ENCODE measurements at places on chromosomes 7 and 10.

- DNase-seq = no peak
Measured at GRCh38 chr7:144468990-144469732, 65.7 kb upstream of the NOBOX start.

DNA sequence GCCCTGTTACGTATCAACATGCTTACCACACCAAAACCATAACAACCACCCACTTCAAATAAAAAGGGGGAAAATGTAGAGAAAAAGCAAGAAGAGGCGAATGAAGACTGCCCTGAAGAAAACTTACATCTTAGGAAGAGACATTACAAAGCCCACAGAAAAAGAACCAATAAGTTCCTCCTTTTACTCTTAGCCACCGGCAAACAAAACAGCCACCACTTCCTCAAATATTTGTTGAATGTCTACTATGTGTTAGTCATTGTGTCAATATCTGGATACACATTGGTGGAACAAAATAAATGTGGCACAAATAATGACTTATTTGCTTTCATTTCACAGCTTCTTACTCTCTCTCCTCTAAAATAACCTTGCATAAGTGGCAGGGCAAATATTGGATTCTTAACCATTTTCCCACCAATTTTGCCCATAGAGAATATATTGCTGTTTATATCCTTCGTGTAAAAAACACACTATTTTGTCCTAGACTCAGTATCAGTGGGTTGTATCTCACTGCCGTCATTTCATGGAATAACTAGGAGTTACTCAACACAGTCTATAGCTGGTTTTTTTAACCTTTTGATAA is 106.8 kb downstream of the ANK3 start:
- DNase-seq = no peak

GRCh38 chr10:132636358-132636757 is 98.8 kb downstream of the INPP5A start:
- no peak for DNase-seq

DNA sequence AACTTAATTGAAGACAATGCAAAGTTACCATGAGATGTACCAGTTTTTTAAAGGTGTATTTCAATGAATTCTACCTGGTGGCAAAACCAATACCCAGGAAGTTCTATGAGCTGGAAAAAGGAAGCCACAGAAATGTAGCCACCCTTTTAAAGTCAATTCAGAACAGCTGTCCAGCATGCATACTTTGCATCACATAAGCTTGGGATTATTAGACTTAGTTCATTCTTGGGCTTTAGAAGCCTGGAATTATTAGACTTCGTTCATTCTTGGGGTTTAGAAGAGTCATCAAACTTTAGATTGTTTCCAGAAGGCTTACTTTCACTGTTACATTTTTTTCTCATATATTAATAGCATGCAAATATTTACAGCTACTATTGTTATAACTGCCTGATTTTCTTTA is 20.9 kb downstream of the SLC25A13 start:
- no peak for DNase-seq

DNA sequence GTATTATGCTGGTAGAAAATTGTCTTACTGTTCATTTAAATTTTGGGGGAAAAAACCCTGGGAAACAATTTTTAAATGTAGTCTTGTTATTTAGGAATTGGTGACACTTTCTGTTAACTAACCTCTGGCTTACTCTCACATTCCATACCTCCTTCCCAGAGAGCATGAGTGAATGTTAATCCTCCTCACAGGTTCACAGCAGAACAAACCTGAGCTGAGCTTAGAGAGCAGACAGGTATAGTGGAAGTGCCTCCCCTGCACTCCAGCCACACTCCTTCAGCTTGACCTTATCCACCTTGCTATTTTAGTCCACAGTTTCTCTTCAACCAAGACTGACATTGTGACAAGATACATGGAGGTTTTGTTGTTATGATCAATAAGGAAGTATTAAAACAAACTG is 235.9 kb downstream of the FOXP2 start:
- DNase-seq = no peak

- DNase-seq = no peak
Measured at GRCh38 chr7:85185424-85186082, 1.3 kb downstream of the SEMA3D start.

- no peak for DNase-seq
Measured at GRCh38 chr10:122457934-122458333, 3.4 kb upstream of the HTRA1 start.

DNA sequence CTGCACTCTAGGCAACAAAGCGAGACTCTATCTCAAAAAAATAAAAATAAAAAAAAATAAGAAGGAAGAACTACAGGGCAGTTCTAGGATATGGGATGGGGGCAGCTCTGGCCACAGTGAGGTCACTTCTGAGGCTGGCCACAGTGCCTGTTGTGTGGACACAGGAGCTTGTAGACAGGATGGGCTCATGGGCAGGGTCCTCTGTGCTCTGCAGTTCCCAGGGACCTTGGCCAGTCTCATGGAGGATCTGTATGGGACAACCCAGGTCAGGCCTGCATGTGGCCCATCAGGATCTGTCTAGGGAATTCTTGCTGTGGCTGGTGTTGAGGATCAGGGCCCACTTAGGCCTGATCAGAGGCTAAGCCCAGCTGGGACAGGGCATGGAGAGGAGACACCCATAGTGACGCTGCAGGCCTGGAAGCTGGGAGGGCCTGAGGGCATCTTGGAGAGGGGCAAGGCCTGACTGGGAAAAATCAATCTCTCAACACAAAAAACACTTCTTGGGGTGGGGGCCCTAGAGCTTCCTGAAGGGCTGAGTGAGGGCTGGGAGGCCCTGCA is 19.4 kb upstream of the PAX2 start:
- no peak for DNase-seq

DNA sequence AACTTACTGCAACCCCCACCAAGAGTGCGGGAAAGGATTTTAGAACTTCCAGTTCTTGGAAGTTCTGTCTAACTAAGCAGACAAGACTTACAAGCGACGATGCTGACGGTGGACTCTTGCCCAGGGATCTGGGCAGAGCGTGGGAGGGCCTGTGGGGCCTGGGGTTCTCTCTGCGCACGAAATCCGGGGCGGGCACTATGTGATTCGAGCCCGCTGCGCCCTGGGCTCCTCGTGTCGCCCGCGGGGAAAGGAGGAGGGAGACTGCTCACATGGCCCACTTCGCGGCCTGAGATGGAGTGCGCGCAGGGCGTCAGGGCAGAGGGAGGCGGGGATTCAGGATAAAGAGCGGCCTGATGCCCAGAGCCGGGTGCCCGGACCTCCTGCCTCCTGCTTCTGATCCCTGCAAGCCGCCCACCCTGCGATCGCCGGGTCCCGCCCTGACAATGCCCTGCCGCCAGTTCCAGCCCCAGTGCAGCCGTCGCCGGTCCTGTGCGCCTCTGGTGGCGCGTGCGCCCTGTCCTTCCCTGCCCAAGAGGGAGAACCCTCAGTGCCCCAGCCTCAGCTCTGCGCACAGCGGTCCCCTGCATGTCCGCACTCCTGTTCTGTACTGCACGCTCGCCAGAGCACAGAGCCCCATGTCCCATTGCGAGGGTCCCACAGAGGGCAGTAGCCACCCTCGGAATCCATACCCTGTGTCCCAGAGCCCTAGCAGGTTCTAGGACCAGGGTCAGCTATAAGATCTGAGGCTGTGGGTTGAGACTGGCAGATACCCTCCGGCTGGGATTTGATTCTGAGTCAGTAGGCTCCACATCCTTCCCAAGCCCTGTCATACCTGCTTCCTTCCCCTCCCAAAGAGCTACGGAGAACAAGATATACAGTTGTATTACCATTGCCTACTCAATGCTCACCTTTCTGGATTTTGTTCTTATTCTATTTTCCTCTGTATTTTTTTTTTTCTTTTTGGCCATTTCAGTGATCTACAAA is 99.4 kb upstream of the TMEM106B start:
- DNase-seq = no peak

DNA sequence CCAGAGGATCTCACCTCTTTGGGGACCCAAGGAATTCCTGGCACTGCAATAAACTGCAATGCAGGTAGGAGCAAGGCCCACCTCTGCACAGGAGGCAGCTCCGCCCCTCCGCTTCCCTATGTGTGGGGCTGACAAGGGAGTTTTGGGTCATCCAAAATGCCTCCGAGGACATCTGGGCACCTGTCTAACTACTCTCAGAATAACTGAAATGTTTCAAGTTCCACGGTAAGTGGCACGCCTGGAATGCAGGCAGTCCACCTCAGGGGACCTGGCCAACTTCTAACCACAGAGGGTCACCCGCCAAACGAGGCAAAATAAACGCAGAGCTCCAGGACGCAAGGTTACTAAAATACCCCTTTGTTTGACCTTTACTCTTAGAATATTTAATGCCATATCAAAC is 102.5 kb downstream of the FGFR2 start:
- DNase-seq = no peak

GRCh38 chr7:120320218-120320961 is 47.4 kb downstream of the KCND2 start:
- no peak for DNase-seq

DNA sequence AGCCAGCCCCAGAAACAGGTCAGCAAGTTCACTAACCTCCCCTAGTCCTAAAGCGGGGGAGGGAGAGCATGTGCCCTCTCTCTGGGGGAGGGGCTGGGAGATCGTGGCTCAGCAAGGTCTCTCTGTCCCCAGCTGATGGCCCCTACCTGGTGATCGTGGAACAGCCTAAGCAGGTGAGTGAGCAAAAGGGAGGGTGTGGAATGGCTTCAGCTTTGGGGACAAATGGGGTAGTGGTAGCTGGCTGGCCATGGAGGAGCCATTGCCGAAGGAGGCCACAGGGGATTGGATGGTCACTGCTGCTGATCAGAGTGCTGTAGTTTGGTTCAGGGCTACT is 779 bp downstream of the NFKB2 start:
- no peak for DNase-seq

DNA sequence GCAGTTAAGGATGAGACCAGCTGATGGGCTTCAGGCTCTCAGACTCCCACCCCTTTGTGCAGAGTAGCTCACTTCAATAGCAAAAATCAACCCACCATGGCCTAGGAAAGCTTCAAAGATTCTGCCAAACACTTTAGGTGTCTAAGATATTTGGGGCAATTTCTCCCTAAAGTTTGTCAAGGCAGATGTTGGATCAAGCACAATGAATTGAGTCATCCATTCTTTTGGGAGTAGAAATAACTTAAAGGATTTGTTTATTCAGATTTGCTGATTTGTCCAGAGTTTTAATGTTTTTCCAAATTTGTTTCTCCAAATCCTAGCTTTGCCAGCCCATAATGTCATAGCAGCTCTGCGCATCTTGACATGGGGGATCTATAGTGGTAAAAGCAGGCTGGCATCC is 855.1 kb downstream of the LRMDA start:
- DNase-seq = no peak

GRCh38 chr10:33706191-33706590 is 371.7 kb upstream of the NRP1 start:
- no peak for DNase-seq

DNA sequence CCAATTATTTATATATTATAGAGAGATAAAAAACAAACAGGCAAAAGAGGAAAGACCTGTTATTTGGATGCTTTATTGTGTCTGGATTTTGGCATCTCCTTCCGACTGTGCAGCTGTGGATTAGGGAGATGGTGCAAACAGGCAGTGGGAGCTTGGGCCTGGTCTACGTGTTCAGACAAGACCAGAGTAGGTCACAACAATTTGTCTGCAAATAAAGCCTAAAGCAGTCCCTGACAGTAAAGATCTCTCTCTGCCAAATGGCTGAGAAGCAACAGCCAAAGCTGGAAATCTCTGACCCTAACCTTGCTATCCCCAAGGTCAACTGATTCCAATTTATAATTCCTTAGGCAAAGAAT is 82.0 kb downstream of the ABLIM1 start:
- no peak for DNase-seq

- no peak for DNase-seq
Measured at GRCh38 chr10:131461093-131461492, 149.6 kb upstream of the TCERG1L start.

- DNase-seq = no peak
Measured at GRCh38 chr7:91198371-91198770, 65.9 kb upstream of the FZD1 start.

- no peak for DNase-seq
Measured at GRCh38 chr10:113368666-113369364, 184.0 kb upstream of the HABP2 start.

DNA sequence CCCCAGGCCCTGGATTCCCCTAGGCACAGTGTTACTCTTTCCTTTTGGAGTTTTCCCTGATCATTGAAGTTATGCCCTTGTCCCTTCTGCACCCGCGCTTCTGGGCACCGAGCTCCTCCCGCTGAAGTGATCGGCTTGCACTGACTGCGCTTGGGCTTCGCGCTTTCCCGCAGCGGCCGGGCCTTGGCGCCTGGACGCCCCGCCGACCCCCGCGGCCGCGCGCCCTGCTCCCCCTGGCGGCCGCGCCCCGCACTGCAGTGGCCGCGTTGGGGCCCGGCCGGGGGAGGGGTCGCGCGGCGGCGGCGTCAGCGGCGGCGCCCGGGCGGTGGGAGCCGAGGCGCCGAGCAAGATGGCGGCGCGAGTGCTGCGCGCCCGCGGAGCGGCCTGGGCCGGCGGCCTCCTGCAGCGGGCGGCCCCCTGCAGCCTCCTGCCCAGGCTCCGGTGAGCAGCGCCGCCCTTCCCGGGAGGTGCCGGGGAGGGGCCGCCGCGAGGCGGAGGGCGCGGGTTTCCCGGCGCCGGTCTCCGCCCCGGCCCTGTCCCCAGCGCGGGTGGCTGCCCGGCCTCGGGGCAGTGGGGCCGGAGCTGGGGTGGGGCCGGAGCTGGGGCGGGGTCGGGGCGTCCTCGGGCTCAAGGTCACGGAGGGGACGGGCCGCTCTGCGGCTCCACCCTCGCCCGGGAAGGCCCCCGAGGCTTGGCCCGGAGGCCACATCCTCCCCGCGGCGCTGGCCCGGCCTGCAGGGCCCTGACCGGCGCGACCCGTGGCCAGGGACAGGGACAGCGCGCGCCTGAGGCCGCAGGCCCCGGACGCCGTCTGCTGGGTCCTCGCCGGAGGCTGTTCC is at the start of gene NIPSNAP2:
NIPSNAP2 (plus strand) TSS at position 325 of the 839 bp plus-strand sequence; CDS start at position 350, 25 bp downstream.
- DNase-seq = peak; percentile 42

DNA sequence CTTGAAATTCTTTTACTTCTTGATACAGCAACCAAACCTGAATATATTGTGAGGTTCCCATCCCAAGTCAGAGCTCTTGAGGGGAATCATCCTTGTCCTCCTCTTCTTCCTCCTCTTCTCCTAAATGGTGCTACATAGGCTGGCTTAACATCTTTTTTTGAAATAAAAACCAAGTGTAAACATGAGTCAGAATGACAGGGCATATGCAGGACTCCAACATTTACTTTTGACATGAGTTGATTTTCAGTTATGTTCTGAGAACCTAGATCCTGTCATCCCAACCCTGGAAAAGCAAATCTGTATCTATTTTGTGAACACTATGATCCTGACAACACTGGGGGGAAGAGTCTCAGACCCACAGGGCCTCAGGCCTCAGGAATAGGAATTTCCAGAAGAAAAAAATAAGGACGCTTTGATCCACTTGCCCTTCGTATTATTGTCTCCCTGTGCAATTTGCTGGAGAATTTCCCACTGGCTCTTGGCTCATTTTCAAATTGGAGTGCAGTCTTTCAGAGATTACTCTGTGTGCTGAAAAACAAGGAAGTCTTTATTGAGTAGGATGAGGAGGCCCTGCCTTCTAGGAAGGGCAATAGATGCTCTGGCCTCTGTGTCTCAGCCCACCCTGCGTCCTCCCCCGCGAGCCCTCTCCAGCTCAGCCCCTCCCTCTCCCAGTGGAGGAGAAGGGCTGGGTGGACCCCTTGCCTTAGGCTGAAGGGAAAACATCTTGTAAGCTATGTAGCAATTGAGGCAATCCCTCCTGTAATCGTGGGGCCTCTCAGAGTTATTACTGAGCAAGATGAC is 121.6 kb downstream of the CREB5 start:
- no peak for DNase-seq
